CD4-positive, alpha-beta memory T cell (primary cell): ENCODE measurements at places on chromosomes 5 and 9. TPM values are rescaled to one million over a fixed set of nuclear protein-coding genes. Genes with fewer than 3 reads are reported as not detected.

Gene EFNA5
- not detected for total RNA-seq

- H3K27me3 ChIP-seq, result no peaks in the 10 kb centered on the region
- H3K27ac ChIP-seq, result no peak overlapping the region
These were observed 10.7 kb downstream of the STK32A start for GRCh38 chr5:147245381-147246165.

GRCh38 chr5:107929080-107929479 is 258.3 kb upstream of the EFNA5 start:
- H3K27me3 ChIP-seq, result no peaks in the 10 kb centered on the region
- no peak for DNase-seq
- no peaks in the 10 kb centered on the region for H3K4me1 ChIP-seq
- H3K36me3 ChIP-seq, result no peaks in the 10 kb centered on the region

Gene PLPP7
- total RNA-seq, result not detected

DNA sequence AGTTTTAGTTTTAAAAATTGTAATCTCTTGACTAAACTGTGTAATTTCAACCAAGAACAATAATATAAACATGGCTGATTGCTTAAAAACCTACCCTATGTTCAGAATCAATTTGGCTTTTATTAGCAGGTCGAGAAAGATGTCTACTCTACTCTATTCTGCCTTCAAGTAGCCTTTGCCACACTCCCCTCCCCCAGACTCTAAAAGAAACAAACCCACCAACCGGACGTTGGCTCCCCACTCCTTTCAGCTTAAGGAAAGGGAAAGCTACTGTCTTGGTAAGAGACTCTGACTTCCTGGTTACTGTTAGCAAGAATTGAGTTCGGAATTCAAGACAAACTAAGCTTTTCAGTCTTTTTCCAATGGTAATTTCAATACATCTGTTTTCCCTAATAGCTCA is 46.7 kb downstream of the TNFAIP8 start:
- H3K27me3 ChIP-seq, result no peaks in the 10 kb centered on the region
- no peak for DNase-seq
- no peak overlapping the region for H3K4me3 ChIP-seq
- peaks cover 4% of the 10 kb centered on the region for H3K4me1 ChIP-seq
